ENCODE measurements at places on chromosomes 1 and 21. TPM values are rescaled to one million over a fixed set of nuclear protein-coding genes. Genes with fewer than 3 reads are reported as not detected.
A peak's percentile ranks its signal among the peaks of the same experiment; 100 is the strongest.

Gene XCL2
- not detected for total RNA-seq

Gene MROH9
- not detected for total RNA-seq

Gene PHLDA3
- total RNA-seq = 92.8 TPM

Gene HTR6
- total RNA-seq = 0.11 TPM

Gene PLA2G4A
- total RNA-seq = 10.1 TPM

DNA sequence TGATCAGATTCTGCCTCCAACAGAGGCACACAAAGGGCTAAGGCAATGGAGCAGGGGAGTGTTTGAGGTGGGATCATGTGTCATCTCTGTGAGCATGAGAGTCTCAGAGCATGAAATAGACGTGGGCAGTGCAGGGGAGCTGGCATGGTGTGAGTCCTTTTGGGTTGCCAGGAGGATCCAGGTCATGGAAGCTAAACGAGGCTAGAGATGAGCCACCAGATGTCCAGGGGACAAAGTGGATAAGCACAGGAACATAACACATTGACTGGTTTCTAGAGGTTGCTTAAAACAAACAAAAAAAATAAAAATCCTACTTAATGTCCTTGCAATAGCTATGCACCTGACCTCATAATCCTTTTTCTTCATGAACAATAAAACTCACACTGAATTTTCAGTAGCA, 254.8 kb upstream of the GREM2 start:
- no peak overlapping the region for H3K4me3 ChIP-seq
- H3K4me1 ChIP-seq = no peaks in the 10 kb centered on the region
- DNase-seq = no peak
- no peaks in the 10 kb centered on the region for H3K36me3 ChIP-seq

- DNase-seq = no peak
- H3K27ac ChIP-seq = no peak overlapping the region
- peaks cover 21% of the 10 kb centered on the region for H3K4me1 ChIP-seq
- H3K36me3 ChIP-seq = no peaks in the 10 kb centered on the region
These were observed 86.4 kb downstream of the IER5 start for GRCh38 chr1:181174861-181175260.

GRCh38 chr1:37890378-37891014, 31.1 kb upstream of the MTF1 start:
- peaks cover 22% of the 10 kb centered on the region for H3K36me3 ChIP-seq
- no peak for DNase-seq
- H3K4me3 ChIP-seq = no peak overlapping the region
- no peaks in the 10 kb centered on the region for H3K27me3 ChIP-seq
- H3K4me1 ChIP-seq = no peaks in the 10 kb centered on the region

GRCh38 chr1:45359882-45360513, 19.8 kb upstream of the MUTYH start:
- H3K27ac ChIP-seq = peak overlapping the region; percentile 39
- H3K4me3 ChIP-seq = no peak overlapping the region
- H3K4me1 ChIP-seq = peaks cover 9% of the 10 kb centered on the region
- no peaks in the 10 kb centered on the region for H3K27me3 ChIP-seq
- no peaks in the 10 kb centered on the region for H3K36me3 ChIP-seq

- H3K4me3 ChIP-seq = no peak overlapping the region
- H3K27me3 ChIP-seq = no peaks in the 10 kb centered on the region
- peaks cover 15% of the 10 kb centered on the region for H3K36me3 ChIP-seq
- no peak for DNase-seq
- no peak overlapping the region for H3K27ac ChIP-seq
These were observed 40.7 kb downstream of the NME7 start for GRCh38 chr1:169326956-169327268.

GRCh38 chr1:163531345-163531744, 209.6 kb downstream of the NUF2 start:
- no peak overlapping the region for H3K27ac ChIP-seq
- H3K27me3 ChIP-seq = no peaks in the 10 kb centered on the region
- no peak for DNase-seq
- no peak overlapping the region for H3K4me3 ChIP-seq
- peaks cover 10% of the 10 kb centered on the region for H3K4me1 ChIP-seq

DNA sequence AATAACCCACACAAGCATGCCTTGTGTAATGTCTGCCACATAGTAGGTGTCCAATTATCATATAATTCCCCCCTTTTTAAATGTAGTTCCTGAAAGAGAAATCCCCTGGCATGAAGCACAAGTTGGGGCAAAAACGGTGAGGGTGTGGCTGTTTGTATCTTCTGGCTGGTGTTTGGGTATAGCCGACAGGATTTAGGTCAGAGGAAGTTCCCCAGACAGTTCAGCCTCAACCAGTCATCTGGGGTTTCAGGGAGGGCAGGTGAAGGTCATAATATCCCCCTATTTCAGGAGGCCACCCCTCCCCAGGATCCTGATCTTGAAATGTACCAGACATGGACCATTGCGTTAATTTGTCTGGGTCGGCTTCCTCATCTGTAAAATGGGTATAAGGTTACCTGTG, 29.1 kb upstream of the JUN start:
- DNase-seq = no peak
- H3K27me3 ChIP-seq = no peaks in the 10 kb centered on the region
- peak overlapping the region; percentile 4 for H3K27ac ChIP-seq
- no peak overlapping the region for H3K4me3 ChIP-seq
- peaks cover 45% of the 10 kb centered on the region for H3K4me1 ChIP-seq

All from mesothelial cell of epicardium (in vitro differentiated cells).